ENCODE measurements at places on chromosomes 5 and 9. TPM values are rescaled to one million over a fixed set of nuclear protein-coding genes. Genes with fewer than 3 reads are reported as not detected.
A peak's percentile ranks its signal among the peaks of the same experiment; 100 is the strongest.

DNA sequence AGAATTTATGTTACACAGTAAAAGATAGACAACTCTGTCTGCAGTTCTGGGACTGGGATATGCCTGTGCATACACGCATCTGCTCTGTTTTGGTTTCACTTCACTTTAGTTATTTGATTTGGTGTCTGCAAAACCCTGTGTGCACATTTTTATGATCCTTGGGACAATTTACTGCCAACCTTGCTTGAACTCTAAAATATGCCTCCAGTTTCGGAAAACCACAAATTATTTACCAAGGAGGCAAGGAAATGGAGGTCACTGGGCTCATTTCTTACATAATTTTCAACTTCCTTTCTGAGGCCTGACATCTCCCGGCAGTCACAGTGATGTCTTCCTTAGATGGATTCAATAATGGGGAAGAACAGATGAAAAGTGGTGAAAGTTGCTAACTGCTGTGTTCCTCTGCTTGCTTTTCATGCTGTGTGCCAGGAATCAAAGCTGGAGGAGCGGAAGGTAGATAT is 61.2 kb upstream of the TAF11L2 start:
- peak; percentile 81 for DNase-seq

GRCh38 chr9:105385381-105385985 is 62.4 kb upstream of the FSD1L start:
- no peak for DNase-seq

DNA sequence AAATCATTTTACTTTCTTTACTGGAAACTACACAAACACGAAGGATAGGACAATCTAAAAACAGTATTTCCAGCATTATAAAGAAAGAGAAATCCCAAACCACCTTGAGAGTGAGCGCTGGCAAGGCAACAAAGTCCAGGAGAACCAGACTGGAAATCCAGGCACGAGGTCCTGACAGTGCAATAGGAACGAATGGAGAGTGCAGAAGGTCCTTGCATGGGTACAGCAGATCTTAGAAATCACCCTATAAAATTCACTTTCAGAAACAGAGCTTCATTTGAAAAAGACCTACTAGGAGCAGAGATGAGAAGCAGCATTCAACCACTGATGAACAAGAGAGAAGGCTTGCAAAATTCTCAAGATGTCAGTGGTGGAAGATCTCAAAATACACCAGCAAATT is 133.7 kb upstream of the ST8SIA4 start:
- no peak for DNase-seq

- DNase-seq: no peak
These were observed 207.2 kb upstream of the DAPK1 start for GRCh38 chr9:87290241-87291052.

The ACSL6 gene
- total RNA-seq: not detected

GRCh38 chr9:21890696-21891095 is 88.3 kb downstream of the MTAP start:
- no peak for DNase-seq

- no peak for DNase-seq
These were observed 376.9 kb downstream of the DTWD2 start for GRCh38 chr5:118611332-118611945.

GRCh38 chr5:51389577-51390463 is 6.6 kb downstream of the ISL1 start:
- no peak for DNase-seq

The ORM2 gene
- total RNA-seq: not detected

- DNase-seq: no peak
These were observed 6.2 kb upstream of the SLC1A3 start for GRCh38 chr5:36599986-36600779.

DNA sequence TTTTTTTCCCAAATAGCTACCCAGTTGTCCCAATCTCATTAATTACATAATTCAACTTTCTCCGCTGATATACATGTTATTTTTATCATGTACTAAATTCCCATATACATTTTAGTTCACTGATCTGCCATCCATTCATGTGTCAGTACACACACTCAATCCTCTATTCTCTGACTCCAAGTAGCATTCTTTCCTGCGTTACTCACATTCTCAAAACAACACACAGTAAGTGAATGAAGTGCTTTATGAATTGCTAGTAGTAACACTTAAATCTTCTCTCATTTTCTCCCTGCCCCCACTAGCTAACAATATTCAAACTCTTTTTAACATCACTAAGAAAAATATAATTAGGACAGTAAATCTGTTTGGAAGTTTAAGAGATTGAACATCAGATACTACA is 8.9 kb downstream of the ZNF366 start:
- peak; percentile 67 for DNase-seq

GRCh38 chr5:63085561-63085960 is 506.9 kb downstream of the LRRC70 start:
- no peak for DNase-seq

- DNase-seq: no peak
These were observed 172.5 kb downstream of the CRB2 start for GRCh38 chr9:123528501-123528900.
